ENCODE measurements at places on chromosomes 3 and 15.
A peak's percentile ranks its signal among the peaks of the same experiment; 100 is the strongest.

GRCh38 chr15:40364251-40364650, 6.2 kb downstream of the DISP2 start:
- H3K27me3 ChIP-seq: no peaks in the 10 kb centered on the region
- H3K4me1 ChIP-seq: peaks cover 20% of the 10 kb centered on the region
- no peak overlapping the region for H3K4me3 ChIP-seq
- no peaks in the 10 kb centered on the region for H3K36me3 ChIP-seq
- no peak overlapping the region for H3K27ac ChIP-seq
- no peak for DNase-seq

GRCh38 chr15:26697913-26698312, 75.0 kb downstream of the GABRB3 start:
- no peak for DNase-seq
- no peak overlapping the region for H3K4me3 ChIP-seq
- H3K4me1 ChIP-seq: no peaks in the 10 kb centered on the region
- no peaks in the 10 kb centered on the region for H3K27me3 ChIP-seq
- H3K27ac ChIP-seq: no peak overlapping the region

- no peaks in the 10 kb centered on the region for H3K36me3 ChIP-seq
- DNase-seq: no peak
- H3K27me3 ChIP-seq: no peaks in the 10 kb centered on the region
- H3K4me1 ChIP-seq: no peaks in the 10 kb centered on the region
- H3K27ac ChIP-seq: no peak overlapping the region
- H3K4me3 ChIP-seq: no peak overlapping the region
Measured at GRCh38 chr3:24086617-24087404, 141.7 kb downstream of the NR1D2 start.

DNA sequence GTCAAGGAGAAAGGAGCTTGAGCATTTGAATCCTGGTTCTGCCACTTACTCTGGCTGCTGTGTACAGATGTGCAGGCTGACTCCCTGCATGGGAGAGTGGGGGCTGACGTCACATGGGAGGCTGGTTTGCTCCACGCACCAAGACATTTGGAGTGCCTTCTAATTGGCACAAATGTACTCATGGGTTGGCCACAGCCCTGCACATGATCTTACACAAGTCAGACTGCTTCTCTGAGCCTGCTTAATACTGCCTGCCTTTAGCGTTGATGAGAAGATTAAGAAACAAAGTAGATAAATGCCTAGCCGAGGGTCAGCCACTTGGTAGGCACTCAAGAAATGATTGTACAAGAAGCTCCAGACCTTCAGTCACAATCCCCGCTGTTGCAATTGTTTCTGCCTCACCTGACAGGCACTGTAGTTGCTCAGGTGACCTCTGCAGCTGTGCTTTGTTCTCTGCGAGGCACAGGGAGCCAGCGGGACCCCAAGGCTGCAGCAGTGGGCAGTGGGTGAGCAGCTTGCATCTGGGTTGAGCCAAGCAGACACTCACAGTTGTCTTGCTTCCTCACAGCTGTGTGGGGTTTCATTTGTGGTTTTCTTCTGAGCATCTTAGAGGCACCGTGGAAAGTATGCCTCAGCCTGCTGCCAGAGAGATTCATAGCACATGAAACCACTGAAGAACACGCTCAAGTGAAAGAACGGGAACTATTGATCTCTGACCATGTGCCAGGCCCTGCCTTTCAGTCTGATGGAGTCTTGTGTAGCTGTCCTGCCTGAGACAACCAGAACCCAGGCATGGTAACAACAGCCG, 33.1 kb downstream of the GRK7 start:
- peak overlapping the region; percentile 85 for H3K4me3 ChIP-seq
- peak; percentile 94 for DNase-seq
- H3K4me1 ChIP-seq: peaks cover 51% of the 10 kb centered on the region
- peak overlapping the region; percentile 99 for H3K27ac ChIP-seq

DNA sequence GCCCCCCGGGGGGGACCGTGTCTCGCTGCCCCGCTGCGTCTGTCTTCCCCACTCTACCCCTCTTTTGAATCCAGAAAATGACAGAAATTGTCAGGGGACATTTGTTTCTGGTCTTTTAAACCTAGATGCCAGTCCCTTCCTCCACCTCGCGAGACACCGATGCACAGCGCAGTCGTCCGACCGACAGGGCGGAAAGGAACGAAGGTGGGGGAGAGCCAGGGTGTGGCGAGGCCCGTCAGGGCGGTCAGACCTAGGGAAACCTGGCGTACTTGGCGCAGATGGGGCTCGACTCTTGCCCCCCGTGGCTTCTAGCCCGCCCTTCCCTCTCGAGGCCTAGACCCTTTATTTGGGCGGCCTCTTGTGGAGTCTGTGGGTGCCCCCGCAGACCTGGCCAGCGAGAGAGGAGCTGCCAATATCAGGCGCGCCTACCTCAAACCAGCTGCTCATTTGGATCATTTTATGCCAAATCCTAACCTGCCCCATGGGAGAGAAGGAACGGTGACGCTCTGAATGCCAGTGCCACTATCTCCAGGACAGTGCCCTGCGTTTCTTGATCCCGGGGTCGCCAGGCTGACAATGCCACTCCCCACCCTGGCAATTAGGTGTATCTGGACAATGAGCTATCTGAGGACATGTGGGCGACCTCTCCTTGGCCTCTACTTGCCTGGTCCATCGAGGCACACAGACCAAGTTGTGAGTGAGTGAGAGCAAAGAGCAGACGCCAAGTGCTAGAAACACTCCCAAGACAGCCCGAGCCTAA, 500 bp upstream of the RAB6B start:
- peak; percentile 16 for DNase-seq
- H3K27ac ChIP-seq: no peak overlapping the region
- H3K4me3 ChIP-seq: peak overlapping the region; percentile 58
- H3K27me3 ChIP-seq: peaks cover 37% of the 10 kb centered on the region
- no peaks in the 10 kb centered on the region for H3K36me3 ChIP-seq

- no peak for DNase-seq
- H3K27me3 ChIP-seq: no peaks in the 10 kb centered on the region
- H3K4me3 ChIP-seq: no peak overlapping the region
- peaks cover 22% of the 10 kb centered on the region for H3K36me3 ChIP-seq
- peaks cover 50% of the 10 kb centered on the region for H3K4me1 ChIP-seq
Measured at GRCh38 chr15:64560998-64561397, 100.6 kb downstream of the ZNF609 start.

All from activated CD8-positive, alpha-beta T cell treated with anti-CD3 and anti-CD28 coated beads for 36 hours (primary cell).